ENCODE measurements at places on chromosomes 12 and 14.

GRCh38 chr12:80282226-80282625 lies 161.8 kb upstream of the PTPRQ start:
- DNase-seq: no peak

- no peak for DNase-seq
Measured at GRCh38 chr12:31315044-31315715, 10.8 kb downstream of the SINHCAF start.

- no peak for DNase-seq
Measured at GRCh38 chr12:78559416-78559815, 305.2 kb upstream of the SYT1 start.

DNA sequence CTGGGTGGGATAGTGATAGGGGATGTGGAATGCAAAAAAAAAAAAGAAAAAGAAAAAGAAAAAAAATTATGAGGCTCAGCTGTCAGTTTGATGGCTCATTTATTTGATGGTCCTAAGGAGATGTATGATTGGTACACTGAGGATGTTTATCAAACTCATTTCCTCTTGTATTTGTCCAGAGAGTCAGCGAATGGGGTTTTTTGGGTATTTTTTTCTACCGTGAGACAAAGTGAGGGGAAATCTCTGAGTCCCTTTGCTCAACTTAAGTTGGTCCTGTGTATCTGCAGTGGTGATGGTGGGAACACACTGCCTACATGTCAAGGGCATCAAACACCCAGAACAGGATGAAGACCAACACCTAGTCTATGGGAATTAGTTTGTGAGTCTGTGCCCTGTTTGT lies 176.9 kb upstream of the HIF1A start:
- no peak for DNase-seq

GRCh38 chr12:48631071-48631470 lies 51.0 kb downstream of the KANSL2 start:
- DNase-seq: no peak

- DNase-seq: no peak
Measured at GRCh38 chr14:80955416-80955941, at the start of gene TSHR. Gene TSHR (plus strand): TSS chr14:80955621. CDS start chr14:80955681, 60 bp downstream.

GRCh38 chr12:21276826-21277225 lies 57.9 kb downstream of the SLCO1A2 start:
- DNase-seq: no peak

- DNase-seq: no peak
Measured at GRCh38 chr12:4119157-4119761, 154.3 kb upstream of the CCND2 start.

DNA sequence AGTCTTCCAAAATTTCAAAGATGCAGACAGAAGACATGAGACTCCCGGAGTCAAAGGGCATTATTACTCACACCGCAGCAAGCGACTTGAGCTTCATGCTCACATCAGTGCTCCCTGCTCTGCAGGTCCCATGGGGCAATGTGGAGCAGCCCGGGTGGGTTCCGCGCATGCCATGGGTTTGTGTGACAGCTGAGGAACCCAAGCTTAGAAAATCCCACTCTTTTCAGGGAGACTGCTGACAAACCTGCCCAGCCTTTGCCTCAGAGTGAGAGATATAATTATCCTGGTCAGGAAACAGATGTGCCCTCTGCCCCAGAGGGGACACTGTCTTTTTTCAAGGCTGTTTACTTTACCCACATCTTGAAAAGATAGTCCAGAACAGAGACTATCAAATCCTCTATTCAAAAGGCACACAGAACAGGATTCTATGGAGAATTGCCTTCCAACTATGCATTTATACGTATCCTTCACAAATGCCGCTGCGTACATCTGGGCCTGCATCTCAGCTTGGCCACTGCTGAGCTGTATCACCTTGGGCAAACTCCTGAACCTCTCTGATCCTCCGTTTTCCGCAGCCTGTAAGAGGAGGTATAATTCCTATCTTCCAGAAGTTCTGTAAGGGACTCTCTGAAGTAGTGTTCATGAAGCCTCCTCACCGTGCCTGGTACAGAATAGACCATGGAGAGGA lies 16.0 kb downstream of the C14orf132 start:
- DNase-seq: no peak

DNA sequence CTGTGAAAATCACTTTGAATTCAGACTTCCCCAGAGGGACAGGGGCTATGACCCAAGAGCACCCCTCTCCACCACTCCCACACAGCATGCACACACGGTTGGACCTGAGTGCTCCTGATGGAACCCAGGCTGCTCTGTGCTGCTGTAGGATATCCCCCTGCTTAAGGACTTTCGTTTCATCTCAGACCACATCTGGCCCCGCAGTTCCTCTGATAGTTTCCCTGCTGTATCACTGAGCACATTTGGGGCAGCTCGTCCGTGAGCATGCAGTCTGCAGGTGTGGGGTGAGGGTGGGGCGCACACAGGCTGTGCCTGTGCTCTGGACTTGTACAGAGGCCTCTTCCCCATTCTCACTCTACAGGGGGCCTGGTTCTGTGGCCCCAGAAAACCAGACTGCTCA lies 345.2 kb upstream of the FKBP4 start:
- DNase-seq: no peak

- no peak for DNase-seq
Measured at GRCh38 chr12:100443434-100443833, 30.2 kb upstream of the NR1H4 start.

GRCh38 chr12:111597831-111598636 lies 1.1 kb downstream of the ATXN2 start:
- peak; percentile 55 for DNase-seq

- no peak for DNase-seq
Measured at GRCh38 chr12:20339060-20339459, 29.3 kb upstream of the PDE3A start.

GRCh38 chr12:2341051-2341751 lies 288.4 kb downstream of the CACNA1C start:
- DNase-seq: no peak

DNA sequence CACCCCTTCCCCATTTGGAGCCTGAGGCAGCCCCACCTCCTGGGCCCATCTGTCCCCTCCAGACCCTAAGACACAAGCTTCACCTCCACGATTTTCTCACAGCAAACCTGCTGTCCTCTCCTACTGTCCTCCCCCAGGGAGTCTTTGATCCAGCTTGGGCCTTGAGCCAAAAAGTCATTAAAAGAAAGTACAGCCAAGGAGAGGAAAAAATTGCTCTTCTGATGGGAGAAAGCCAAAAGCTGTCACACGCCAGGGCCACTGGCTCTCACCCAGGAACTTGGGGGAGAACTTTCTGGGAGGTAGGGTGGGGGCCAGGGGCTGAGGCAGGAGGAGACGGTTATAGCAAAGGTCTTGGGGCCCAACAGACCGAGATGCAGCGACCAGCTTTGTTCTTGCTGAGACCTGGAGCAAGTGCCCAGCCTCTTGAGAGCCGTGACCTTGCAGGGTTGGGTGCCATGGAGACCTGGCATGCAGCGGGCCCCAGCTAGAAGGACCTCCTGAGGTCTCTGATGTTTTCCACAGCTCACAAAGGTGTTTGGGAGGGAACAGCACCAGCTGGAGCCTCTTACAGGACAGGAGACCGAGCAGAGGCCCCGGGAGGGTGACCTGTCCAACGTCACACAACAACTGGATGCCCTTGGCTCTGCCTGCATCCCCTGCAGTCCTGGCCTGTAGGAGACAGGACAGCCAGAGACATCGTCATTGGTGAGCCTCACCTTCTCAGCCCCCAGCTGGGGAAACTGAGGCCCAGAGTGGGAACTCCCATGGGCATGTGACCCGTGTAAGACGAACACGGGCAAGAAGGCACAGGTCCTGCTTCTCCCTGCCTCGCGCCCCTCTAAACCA lies 124.5 kb downstream of the CALM1 start:
- DNase-seq: no peak

DNA sequence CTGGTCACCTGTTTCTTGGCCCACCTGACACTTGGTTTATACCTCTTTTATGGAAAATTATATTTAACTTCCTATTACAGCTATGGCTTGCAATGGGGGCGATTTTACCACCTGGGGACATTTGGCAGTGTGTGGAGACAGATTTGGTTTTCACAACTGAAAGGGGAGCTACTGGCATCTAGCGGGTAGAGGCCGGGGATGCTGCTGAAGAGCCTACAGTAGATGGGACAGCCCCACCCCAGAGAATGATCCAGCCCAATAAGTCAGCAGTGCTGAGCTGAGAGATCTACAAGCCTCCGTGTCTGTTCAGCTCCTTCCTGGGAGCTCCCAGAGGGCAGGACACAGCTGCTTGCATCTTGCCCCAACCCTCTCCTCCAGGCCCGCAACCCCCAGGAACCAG lies 302.8 kb downstream of the CACNA1C start:
- DNase-seq: no peak

- no peak for DNase-seq
Measured at GRCh38 chr14:70152704-70153103, 36.0 kb downstream of the SLC8A3 start.

DNA sequence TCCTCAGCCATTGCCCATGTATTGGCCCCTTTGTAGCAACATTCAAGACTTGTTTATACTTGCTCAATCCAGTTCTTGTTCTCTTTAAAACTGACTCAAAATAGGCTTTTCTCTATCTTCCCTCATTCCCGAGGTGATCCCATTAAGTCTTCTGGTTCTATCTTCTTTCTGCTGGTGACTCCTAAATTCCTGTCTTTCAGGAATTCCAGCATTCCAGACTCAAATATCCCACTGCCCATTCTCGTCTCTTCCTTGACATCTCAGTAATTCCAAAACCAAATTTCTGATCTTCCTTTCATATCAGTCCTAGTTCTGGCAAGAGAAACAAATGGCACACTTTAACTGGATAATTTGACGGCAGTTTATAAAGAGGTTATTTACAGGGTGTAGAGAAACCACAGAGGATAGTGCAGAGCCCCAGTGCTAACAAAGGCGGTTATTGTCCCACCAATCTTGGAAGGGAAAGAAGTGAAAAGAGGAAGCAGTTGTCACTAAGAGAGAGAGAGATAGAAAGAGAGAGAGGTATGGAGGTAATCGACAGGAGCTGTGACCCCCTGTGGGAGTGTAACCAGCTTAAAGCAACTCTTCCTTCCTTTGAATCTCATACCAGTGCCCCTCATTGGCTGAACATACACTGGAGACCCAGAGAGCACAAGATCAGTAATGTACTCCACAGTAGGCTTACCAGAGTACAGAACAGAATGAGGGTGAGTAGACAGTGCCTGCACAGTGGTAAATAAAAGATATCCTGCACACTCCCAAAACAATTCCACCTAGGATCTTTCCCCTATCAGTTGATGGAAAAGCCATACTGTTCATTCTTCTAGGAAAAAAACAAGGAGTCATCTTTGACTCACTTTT lies 177.6 kb upstream of the LMNTD1 start:
- no peak for DNase-seq

GRCh38 chr12:6840330-6840729 lies 395 bp upstream of the GNB3 start:
- no peak for DNase-seq

DNA sequence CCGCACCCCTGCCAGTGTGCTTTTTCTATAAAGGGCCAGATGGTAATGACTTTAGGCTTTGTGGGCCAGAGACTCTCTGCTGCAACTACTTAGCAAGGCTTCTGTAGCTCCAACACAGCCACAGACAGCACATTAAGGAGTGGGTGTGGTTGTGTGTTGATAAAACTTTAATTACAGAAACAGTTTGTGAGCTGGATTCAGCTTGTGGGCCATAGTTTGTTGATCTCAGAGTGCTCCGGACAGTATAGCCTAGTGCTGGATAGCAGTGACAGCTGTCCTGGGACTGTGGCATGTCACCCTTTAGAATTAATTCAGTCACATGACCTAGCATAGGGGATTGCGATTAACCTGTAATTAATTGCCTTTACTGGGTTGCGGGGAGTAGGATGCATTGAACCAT lies 109.7 kb downstream of the ZNF664 start:
- no peak for DNase-seq

GRCh38 chr14:95428557-95428956 lies 87.9 kb downstream of the SYNE3 start:
- DNase-seq: no peak

- no peak for DNase-seq
Measured at GRCh38 chr12:80099259-80099658, at the start of gene OTOGL. Gene OTOGL (plus strand): TSS chr12:80099537. CDS start chr12:80209432, 109,895 bp downstream.

DNA sequence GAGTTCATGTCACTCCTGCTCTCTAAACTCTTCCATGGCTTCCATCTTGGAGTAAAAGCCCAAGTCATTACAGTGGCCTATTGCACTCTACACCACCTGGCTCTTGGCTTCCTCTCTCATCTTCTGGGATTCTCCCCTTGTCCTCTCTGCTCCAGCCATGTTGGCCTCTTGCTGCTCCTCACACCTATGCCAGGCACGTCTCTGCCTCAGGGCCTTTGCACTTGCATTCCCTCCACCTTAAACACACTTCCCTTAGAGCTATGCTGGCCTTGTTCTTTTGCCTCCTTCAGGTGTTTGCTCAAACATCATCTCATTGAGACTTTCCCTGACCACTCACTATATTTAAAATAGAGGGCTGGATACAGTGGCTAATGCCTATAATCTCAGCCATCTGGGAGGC lies 23.3 kb upstream of the RPH3A start:
- no peak for DNase-seq

- no peak for DNase-seq
Measured at GRCh38 chr14:63564318-63564717, 21.1 kb upstream of the PPP2R5E start.

DNA sequence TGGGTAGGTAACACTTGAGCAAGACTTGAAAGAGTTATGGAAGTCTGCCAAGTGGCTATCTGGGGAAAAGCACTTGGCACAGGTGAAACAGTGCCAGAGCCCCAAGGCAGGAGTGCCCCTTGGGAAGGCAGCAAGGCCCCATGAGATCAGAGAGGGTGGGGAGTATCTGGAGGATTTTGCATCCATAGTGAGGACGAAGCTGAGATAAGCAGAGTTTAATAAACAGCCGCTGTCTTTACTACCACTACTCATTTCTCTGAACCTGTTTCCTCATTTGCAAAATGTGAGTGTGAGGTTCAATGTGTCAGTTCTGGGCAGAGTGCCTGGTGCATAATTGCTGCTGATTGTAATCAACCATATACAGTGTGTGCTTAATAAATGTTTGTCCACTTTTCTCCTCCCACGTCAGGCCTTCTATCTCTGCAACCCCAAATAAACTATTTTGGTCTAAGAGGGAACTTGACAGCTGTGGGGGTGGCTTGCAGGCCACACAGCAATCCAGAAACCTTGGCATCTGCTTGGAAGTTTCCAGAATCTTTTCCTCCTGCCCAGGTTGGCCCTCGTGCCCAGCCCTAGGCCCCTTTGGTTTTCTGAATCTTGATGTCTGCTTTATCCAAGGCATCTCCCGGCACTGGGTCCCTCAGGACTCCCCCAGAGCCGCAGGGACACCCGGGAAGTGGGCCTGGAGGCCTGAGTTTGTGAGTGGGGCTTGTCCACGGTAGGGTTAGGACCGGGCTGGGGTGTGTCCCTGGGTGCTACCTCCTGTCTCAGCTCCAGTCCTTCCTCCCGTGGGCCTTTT lies 4.5 kb downstream of the ABCB9 start:
- DNase-seq: no peak

DNA sequence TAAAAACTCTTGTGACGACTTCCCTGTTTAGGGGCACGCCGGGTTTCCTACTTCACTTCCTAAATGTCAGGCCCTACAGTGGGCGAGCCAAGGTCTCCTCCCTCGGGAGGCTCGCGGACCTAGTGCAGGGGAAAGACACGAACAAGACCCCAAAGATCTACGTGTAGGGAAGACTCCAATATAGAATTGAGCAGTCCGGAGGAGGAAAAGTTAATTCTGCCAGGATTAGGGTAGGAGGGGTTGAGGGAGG lies 564 bp downstream of the ATXN3 start:
- no peak for DNase-seq
